ENCODE measurements at places on chromosomes 1 and 21.
A peak's percentile ranks its signal among the peaks of the same experiment; 100 is the strongest.

GRCh38 chr1:63724375-63724899 lies 49.4 kb upstream of the ROR1 start:
- peak; percentile 18 for DNase-seq

- DNase-seq, result no peak
Observed at GRCh38 chr21:29130270-29130969, at the start of gene MAP3K7CL. MAP3K7CL (plus strand) TSS chr21:29130644; CDS start chr21:29133345, 2,701 bp downstream.

GRCh38 chr1:227915564-227916553 lies 31.9 kb downstream of the WNT9A start:
- peak; percentile 87 for DNase-seq

DNA sequence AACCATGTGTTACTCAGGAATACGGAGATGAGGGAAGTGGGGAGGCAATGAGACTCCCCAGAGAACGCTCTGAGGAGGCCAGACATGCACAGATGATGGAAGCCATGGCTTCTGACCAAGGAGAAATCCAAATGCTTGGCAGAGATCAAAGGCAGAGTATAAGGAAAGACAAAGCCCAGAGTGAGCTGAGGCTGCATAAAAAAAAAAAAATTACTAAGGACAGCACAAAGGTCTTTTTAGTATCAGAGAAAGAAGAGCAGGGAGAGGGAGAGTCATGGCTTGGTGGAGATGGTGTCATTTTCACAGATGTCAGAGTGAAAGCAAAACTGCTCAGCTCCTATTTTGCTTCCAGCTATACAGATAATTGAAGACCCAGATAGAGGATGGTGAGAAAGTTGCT lies 8.1 kb upstream of the NCF2 start:
- no peak for DNase-seq

DNA sequence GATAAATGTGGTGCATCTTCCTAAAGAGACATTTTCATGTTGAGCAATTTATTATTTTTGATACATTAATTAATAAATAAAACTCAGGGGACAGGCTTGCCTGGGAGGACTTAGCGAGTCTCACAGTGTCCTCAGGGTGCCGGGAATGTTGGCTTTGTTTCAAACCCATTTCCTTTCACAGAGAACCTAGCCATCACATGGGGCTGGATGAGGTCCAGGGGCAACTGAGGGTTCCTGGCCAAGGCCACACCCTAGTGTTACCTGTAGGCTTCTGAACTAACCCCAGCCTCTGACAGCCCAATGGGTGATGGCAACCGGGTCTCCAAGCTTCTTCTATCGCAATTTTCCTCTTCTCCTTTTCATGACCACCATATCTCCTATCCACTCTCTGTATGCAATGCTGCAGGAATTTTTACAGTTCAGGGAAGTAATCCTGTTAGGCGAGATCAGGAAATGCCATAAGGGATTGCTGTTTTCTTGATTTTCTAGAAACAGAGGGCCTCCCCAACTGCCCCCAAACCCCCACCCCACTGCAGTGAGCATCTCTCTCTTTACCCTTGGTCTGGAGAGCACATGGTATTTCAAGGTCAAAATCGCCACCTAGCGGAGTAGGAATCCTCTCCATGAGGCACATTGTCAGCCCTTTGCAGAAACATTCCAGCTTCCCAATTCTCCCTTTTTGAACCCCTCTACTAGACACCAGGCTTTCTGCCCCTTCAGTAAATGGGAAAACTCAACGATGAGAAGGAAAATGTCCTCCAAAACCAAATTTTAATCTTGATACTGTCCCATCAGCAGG lies 22.1 kb upstream of the SMYD3 start:
- peak; percentile 60 for DNase-seq

GRCh38 chr1:201513498-201514243 lies 6.7 kb upstream of the CSRP1 start:
- DNase-seq, result no peak

GRCh38 chr1:112711041-112711440 lies 4.1 kb downstream of the PPM1J start:
- peak; percentile 15 for DNase-seq

GRCh38 chr1:14508613-14509012 lies 89.9 kb upstream of the KAZN start:
- DNase-seq, result no peak

- DNase-seq, result no peak
Observed at GRCh38 chr1:179283992-179284391, 9.6 kb upstream of the SOAT1 start.

DNA sequence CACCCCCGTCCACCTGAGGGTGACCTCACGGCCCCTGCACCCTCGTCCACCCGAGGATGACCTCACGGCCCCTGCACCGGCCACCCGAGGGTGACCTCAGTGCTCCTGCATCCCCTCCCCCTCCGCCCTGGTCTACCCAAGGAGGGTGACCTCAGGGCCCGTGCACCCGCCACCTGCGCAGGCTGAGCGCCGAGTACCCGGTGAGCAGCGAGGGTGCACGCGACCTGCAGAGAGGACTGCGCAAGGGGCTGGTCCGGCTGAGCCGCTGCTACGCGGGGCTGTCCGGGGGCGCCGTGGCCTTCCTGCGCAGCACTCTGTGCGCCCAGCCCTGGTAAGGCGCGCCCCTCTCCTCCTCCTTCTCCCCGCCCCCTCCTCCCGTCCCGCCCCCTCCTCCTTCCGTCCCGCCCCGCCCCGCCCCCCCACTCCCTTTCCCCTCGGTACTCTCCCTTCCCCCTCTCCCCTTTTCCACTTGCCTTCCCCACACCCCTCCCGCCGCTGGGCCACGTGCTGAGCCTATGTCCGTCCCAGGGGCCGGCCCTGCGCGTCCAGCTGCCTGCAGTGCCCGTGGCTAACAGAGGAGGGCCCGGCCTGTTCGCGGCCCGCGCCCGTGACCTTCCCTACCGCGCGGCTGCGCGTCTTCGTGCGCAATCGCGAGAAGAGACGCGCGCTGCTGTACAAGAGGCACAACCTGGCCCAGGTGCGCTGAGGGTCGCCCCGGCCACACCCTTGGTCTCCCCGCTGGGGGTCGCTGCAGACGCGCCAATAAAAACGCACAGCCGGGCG lies 28.4 kb downstream of the TRIM11 start:
- DNase-seq, result peak; percentile 93

DNA sequence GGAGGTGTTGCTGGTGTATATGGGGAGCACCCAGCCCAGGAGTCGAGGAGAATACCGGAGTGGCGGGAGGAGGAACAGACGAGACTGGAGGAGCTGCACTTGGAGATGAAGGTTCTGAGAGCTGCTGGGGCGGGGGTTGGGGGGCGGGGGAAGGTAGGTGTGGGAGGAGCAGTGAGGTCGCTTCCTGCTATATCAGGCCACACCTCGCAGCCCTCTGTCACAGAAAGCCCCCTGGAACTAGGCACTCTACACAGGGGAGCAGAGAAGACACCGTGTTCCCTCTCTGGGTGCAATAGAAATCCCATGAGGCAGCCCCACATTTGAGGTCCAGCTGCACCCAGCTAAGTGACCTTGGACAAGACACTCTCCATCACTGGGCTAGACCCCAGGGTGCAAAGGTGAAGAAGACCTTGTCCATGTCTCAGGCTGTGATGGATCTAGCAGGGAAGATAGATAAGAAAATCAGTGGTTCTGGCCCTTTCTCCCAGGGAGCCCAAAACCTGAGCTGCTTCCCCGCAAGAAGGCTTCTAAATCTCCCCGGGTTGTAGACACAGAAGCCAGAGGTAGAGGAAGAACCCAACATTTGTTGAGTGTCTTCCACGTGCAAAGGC lies 155.8 kb upstream of the EDN2 start:
- DNase-seq, result no peak

GRCh38 chr1:163202833-163203451 lies at the start of gene RGS5:
RGS5 (minus strand) TSS chr1:163202916; CDS start chr1:163202835, 81 bp downstream.
- peak; percentile 77 for DNase-seq

DNA sequence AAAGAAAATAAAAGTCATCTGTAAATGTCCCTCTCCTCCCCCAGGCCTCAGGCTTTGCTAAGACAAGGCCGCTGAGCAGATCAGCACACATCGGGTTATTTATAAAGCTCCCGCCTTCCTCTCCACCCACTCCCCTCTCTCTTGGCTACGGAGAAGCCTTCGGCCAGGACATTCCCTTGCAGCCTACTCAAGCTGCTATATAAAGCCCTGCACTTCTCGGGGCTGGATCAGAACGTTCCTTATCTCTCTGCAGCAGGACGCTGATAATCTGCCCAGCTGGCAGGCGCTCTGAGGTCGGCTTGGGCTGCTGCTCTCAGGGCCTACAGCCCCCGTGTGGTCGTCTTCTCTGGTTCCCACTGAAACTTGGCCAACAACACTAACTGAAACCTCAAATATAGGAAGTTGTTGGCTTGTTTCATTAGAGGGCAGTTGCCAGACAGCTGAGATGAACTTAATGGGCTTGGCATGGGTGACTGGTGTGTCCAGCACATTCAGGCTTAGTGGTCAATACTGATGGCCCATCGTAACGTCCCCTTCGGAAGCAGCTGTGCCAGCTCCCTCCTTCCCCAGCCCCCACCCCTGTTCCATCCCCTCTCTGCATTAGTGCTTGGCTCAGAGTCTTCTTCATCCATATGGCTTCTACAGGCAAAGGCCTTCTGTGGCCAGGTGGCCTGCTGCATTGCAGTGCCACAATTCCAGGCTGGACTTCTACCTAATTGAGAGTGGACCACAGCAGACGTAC lies 64.6 kb downstream of the IER5 start:
- peak; percentile 95 for DNase-seq

- no peak for DNase-seq
Observed at GRCh38 chr1:203199816-203200571, 13.5 kb upstream of the CHI3L1 start.

DNA sequence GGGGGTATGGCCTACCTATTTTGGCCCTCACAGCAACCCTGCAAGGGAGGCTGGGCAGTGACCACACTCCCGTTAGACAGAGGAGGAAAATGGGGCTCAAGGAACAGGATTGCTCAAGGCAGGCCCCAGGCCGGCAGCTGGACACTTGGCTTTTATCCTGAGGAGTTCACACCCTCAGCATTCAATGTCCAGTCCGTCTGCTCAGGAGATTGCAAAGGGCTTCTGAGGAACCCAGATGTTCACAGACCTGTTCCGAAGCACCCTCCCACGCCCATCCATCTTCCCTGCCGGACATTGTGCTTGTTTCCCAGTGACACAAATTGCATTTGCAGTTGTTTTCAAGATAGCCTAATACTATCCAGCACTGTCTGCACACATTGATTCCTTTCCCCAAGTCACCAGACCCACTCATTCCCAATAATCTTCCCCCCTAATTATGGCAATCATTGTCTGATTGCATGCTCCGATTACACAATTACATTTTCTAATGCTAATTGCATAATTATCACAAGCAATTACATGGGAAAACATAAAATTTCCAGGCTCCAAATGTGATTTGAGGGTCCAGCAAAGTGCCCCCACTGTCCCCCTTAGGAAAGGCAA lies 4.3 kb upstream of the UBL4B start:
- DNase-seq, result no peak

DNA sequence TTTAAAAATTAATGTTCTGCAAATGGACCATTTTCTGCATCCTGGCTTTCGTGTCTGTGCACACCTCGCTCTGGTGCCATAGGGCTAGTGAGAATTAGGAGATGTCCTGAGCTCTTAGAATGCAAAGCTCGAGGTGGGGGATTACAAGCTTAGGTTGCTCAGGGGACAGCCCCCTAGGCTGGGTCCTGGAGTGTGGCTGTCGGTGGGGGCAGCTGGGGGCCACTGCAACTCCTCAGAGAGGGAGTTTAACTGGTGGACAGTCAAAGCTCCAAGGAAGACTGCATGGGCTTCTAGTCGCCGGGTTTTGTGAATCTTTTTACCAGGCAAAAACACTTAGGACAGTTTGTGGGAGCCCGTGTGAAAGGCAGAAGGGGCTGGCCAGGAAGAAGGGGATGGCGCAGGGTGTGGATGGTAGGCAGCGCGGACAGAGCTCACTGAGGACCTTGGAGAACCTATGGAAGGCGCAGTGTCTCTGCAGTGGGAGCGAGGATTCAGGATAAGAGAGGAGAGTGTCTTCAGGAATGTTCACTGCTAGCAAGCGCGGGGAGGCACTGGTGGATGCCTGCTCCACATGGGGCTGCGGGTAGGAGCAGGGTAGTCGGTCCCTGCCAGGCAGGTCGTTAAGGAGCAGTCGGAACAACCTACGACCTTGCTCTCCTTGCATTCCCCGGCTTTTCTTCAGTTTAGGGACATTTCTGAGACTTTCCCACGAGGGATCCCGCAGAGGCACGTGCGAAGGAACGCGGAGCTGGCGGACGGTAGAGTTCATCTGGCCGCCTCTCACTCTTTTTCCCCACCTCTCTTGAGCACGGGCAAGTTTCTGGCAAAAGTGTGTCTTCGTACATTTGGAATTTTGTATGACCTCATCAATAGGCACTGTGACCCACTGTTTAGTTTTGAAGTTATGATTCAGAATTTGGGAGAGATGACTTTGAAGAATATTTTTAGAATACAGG lies 12.9 kb upstream of the KCNE1 start:
- peak; percentile 48 for DNase-seq

DNA sequence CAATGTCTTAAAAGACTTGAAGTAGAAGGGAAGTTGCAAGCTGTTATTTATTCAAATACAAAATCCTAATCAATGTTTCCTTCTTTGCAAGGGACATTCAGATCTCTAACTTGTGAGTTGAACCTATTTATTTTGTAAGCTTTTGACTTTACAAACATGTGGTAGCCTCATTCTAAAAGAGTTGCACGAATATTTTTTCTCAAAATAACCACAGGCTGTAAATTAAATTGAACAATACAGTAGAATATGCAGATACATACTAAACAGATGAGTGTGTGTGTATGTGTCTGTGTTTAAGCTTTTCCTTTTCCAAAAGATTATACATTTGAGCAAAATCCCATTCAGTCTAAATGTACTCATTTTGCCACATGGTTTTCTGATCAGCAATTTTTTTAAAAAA lies 4.8 kb upstream of the DYNLT5 start:
- DNase-seq, result no peak

DNA sequence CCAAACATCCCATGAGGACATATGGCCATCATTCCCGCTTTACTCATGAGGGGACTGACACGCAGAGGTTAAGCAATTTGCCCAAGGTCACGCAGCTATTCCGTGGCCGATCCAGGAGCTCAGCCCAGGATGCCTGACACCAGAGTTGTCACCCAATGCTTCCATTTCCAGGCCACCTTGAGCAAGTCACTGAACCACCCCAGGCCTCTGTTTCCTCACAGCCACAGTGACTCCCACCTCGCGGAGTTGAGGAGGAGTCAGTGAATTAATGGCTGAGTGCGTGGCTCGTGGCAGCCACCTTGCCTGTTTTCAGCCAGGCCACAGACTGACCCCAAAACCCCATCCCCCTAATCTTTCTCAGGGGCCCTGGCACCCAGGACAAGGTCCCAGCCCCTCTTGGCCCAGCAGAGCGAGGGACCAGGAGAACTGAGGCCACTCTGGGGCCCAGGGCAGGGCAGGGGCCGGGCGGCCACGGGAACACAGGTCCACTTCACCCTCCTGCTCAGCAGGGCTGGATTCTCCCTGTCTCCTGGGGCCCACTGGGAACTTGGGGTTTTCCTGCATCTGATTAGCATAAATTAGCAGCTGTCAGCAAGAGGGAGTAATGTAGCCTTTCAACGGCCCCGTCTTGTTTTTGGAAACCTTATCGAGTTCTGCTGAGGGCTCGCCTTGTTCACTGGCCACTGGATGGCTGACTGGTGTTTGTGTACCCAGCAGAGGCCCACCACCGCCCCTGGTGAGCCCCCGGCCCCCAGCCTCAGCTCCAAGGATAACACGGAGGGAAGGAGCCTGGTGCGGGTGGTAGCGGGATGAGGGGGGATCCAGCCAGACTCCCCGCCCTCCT lies 19.7 kb upstream of the LAPTM5 start:
- no peak for DNase-seq

Data from NCI-H82 (cell line).